ENCODE measurements at places on chromosomes 6 and 20.

DNA sequence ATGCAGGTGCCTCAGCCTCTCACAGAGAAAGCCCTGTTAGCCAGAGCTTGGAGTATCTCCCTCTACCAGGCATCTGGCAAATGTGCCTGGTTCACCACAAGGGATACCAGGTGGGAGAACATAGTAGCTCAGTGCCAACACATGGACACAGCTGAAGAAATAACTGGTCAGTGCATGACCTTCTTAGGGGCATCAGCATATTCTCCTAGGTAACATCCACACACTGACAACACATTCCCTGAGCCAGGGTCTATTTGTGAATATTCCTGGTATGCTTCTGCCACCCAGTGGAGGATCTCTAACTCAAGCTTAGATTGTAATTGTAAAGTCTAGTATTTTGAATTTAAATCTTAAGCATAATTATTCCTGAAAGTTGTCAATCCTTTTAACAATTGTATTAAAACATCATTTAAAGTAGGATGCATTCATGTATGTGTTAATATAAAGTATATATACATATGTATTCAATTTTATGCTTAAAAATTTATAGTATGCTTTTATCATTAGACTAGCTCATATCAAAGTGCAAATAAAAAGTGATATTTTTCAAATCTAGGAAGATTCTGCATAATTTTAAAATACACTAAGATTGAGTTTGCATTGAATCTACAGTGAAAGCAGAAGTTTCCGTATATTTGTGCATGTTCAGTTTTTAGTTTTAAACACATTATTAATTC is 45.3 kb upstream of the COL21A1 start:
- no peak for DNase-seq

GRCh38 chr6:147941143-147941542 is 401.5 kb upstream of the SASH1 start:
- peak; percentile 79 for DNase-seq

- no peak for DNase-seq
Observed at GRCh38 chr6:163828038-163828795, 413.7 kb downstream of the QKI start.

- no peak for DNase-seq
Observed at GRCh38 chr6:43719511-43719910, 31.9 kb upstream of the MRPS18A start.

GRCh38 chr20:11780765-11781369 is 136.8 kb upstream of the BTBD3 start:
- DNase-seq: no peak

- no peak for DNase-seq
Observed at GRCh38 chr6:166862978-166863530, 93.3 kb downstream of the RNASET2 start.

DNA sequence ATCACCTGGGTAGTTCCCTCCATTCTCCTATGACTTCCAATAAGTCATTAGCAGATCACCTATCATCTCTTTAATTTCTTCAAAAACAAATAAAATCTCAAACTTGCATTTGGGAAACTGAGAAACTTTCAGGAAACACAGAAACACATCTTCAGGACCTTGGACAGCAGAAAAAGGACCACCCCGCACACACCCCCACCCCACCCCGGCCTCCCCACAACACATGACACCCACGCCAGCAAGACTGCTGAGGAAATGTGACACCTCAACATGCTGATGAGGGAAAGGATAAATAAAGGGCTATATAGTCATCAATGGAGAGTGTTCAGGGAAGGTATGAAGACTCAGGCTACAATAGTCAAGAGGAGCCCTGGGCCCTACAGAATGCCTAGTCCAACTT is 15.6 kb upstream of the TRIM39 start:
- DNase-seq: no peak

- no peak for DNase-seq
Observed at GRCh38 chr6:168695701-168696100, 254.7 kb downstream of the SMOC2 start.

DNA sequence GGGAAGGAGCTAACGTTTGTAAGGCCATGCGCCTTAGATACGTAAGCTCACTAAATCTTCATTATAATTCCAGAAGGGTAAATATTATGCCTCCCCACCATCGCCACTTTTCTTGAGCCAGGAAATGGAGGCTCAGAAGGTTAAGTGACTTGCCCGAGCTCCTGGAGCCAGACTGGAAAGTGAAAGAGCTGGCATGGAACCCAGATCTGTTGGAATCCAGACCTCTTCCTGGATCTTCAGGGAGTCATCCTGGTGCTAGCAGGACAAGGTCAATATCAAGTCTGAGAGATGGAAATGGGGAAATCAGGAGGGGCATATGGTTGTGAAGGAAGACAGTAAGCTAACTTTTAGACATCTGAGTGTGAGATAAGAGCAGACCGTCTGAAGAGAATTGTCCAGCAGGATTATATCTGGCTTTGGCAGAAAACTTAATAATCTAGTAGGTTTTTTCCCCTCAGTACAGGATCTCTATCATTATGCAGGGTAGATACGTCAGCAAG is 6.2 kb downstream of the TMEM200A start:
- DNase-seq: no peak

DNA sequence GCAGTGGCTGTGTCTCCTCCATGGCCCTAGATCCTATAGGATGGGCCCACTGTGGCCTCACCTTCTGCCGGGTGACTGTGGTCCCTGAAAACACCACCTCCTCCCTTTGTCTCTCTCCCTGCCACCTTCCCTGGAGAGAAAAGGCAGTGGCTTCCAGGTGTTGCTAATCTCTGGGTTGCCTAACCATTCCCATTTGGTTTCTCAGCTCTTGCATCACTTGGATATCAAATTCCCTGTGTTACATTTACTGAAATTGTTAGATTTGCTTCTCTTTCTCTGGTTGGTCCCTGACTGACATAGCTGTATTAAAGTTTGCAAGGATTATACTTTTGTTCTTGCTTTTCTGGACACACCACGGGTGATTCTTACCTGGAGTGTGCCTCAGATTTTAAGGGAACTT is 9.3 kb upstream of the ZFP64 start:
- no peak for DNase-seq

- DNase-seq: no peak
Observed at GRCh38 chr20:50019466-50020256, 36.9 kb downstream of the SNAI1 start.

DNA sequence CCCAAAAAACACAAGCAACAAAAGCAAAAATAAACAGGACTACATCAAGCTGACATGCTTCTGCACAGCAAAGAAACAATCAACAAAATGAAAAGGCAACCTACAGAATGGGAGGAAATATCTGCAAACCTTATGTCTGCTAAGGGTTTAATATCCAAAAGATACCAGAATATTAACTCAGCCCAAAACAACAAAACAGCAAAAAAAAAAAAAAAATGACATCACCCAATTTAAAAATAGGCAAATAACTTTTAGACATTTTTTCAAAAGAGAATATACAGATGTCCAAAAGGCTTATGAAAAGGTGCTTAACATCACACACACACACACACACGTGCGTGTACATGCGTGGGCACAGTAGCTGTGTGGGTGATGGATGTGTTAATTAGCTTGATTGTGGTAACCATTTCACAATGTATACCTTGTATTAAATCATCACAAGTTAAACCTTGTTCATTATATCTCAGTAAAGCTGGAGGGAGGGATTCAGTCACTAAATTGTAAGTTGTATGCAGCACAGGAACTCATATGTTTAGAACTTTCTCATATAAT is 52.4 kb downstream of the QKI start:
- DNase-seq: no peak

GRCh38 chr6:13641315-13641714 is 26.2 kb downstream of the NOL7 start:
- DNase-seq: no peak

DNA sequence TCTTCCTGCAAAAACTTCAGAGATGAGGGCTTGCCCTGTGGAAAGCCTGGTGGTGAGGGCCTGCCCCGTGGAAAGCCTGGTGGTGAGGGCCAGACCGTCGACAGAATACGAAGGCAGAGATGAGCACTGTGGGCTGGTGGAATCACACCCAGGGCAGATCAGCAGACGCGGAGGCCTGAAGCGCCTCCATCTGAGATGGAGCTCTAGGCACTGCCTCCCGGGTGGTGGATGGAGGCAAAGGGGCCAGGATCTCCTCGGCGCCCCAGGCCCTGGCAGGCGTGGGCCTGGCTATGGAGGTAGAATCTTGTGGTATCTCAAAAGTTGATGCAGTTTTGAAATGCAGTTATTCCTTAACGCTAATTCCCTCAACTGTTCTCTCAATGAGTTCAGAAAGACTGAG is 104.8 kb downstream of the PSMB1 start:
- no peak for DNase-seq

DNA sequence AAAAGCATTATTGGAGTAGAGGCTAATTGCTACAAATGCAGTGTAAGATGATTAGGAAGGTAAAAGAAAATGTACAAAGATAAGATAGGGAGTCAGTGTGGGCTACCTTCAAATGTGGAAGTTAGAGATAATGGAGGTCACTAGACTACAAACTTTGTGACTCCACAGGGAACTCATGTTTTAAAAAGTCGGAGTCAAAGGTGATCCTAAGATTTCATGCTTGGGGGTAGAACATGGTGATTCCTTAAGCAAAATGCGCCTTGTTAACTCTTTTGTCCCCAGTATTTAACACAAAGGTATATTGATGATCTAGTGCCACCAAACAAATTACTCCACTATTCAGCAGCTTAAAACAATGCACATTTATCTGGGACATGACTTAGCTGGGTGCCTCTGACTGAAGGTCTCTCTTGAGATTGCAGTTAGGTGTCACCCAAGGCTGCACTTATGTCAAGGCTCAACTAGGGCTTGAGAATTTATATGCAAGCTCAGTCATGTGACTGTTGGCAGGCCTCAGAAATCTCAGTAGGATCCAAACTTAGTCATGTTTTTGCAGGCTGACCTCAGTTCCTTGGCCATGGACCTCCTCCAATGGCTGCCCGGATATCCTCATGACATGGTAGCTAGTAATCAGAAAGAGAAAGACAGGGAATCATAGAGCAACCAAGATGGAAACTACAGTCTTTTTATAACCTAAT is 11.4 kb upstream of the SNX9 start:
- DNase-seq: no peak

DNA sequence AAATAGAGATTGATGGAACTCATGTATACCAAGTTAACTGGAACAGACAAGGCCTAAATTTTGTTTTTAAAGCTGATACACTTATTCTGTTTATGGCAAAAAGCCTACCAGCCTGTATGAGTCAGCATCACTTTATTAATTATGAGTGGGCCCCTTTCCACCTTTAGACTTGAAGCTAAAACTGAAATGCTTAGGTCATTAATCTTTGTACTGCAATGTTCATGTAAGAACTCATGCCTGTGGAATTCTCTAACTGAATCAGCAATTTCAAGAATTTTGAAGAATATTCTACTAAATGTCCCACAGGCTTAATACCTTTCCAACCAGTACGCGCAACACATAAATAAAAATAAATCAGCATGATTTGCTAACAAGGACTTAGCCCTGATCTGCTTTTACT is 140.2 kb upstream of the PHACTR1 start:
- peak; percentile 80 for DNase-seq

- no peak for DNase-seq
Observed at GRCh38 chr20:57621421-57622200, 1.4 kb upstream of the ZBP1 start.
